ENCODE measurements at places on chromosomes 5 and 9.

DNA sequence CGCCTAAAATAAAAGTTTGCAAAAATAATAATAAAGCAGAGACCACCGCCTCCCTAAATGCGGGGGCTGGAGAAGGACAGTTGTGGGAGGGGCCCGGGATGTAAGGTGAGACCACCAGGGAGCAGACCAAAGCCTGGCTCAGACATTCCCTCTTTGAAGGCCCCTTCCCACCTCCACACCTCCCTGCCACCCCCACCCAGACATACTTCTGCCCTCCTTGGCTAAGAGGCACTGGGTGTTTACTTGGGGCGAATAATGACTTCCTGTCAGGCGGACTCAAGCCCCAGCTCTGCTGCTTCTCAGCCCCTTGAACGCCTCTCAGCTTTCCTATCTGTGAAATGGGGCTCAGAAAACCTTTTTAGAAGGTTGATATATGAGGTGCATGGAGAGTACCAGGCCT, 58.8 kb upstream of the GGTA1 start:
- no peak for DNase-seq

GRCh38 chr9:93132287-93132927, 1.6 kb downstream of the NINJ1 start:
- no peak for DNase-seq

GRCh38 chr5:89292487-89292886, 409.5 kb upstream of the MEF2C start:
- no peak for DNase-seq

- no peak for DNase-seq
These were observed 291.4 kb upstream of the ISL1 start for GRCh38 chr5:51091816-51092215.

DNA sequence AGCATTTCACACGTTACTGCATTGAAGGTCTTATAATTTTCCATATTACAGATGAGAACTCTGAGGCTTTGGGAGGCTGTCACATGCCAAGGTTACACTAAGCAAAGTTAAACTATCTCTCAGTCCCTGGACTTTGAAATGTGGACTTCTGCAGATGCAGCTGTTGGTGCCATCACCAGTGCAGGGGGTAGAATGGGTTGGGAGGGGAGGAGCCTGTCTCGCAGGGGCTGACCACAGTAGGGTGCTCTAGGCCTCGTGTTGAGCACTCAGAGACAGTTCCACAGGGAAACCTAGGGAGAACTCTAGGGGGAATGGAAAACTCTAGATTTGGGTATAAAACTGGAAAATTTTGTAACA, 220.9 kb downstream of the MAPKAP1 start:
- no peak for DNase-seq

DNA sequence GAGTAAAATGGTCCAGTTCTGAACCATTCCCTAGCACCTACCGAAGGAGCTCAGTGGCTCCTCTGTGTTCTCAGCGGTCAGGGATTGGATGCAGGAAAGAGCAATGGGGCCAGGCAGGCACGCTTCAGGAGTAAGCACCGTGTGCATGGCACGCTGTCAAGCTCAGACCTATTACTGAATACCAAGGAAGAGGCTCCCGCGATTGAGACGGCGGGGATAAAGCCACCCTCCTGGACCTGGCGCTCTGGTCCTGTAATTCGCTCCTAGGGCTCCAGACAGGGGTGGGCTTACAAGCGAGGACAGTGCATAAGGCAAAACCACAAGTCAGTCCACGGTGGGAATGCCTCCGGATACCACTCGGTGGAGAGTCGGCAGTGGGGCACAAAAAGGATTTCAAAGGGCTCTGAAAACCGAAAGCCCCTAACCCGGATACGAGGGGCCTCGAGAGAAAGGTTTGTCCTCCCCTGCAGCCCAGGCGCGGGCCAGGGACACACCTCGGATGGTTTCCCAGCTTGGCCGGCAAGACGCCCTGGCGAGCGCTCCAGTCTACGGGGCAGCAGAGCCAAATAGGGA, 988 bp downstream of the OXCT1 start:
- DNase-seq = no peak

DNA sequence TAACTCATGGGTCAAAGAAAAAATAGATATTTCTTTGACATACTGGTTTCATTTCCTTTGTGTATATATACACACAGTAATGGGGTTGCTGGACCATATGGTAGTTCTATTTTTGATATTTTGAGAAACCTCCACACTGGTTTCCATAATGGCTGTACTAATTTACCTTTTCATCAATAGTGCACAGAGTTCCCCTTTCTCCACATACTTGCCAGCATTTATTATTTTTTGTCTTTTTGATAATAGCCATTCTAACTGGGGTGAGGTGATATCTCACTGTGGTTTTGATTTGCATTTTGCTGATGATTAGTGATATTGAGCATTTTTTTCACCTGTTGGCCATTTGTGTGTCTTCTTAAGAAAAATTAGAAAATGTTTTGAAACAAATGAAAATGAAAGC, 78.4 kb upstream of the CKMT2 start:
- DNase-seq = no peak

- no peak for DNase-seq
These were observed 101.7 kb downstream of the GDNF start for GRCh38 chr5:37738057-37738691.

DNA sequence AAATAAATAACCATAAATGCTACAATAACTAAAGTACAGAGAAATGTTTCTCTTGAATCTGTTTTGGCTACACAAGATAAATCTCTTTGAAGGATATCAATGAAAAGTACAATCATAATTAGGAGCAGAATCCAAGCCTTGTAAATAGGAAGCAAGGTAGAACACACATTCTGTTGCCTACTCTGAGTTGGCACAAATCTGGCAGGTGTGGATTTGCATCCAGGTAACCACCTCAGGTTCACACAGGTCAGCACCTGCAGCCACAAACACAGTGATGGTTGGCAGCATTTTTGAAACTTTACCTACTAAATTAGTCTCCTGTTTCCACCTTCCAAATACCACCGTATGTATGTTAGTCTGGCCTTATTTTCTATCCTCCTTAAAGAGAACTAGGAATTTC, 105.3 kb upstream of the PIK3R1 start:
- DNase-seq = no peak

- no peak for DNase-seq
These were observed 60.0 kb downstream of the HSD17B4 start for GRCh38 chr5:119512277-119512676.

- DNase-seq = no peak
These were observed 15.2 kb upstream of the HOMER1 start for GRCh38 chr5:79529110-79529509.

DNA sequence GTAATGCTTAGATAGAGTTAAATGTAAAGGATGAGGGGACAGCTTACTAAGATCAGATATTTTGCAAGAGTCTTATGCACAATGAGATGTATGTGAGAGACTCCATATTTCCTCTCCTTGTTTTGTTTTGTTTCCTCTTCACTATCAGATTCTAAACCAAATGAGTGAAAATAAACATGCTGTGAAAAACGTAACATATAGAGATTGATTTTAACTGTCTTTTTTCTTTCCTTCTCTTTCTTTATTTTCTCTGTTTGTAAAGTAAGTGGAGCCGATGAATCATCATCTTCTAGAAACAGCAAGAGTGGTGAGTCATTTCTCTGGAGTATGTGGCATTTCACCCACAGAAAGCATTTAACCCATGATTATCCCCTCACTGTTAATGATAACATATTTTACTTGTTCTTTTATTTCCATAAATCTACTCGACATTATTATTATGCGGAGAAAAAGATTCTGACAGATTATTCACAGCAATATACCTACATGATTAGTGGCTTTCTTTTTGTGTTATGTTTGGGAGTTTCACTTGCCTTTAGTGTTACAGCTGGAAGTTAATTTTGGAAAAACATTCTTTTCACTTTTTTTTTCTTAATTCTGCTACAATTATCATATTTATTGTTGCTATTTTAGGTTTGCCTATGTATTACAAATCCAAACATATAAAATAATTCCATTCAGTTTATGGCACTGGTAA, 2.1 kb upstream of the ANXA1 start:
- no peak for DNase-seq

- no peak for DNase-seq
These were observed 175.1 kb downstream of the CCDC192 start for GRCh38 chr5:127878174-127878750.

DNA sequence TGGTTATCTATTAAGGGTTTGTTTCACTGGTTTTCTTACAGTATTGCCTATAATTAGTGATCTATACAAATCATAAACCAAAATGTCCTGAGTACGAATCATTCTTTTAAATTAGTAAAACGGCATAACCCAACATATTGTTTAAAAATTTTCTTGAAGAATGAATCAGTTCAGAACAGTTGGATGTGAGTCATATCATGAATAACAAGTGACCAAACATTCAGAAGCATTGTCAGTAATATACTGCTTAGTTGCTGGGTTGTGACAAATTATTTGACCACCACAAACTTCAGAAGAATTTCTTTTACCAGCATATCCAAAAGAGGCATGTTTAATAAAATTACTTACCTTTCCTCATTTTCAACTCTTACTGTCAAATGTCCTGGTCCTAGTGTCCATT, 111.2 kb downstream of the UNC13B start:
- no peak for DNase-seq

DNA sequence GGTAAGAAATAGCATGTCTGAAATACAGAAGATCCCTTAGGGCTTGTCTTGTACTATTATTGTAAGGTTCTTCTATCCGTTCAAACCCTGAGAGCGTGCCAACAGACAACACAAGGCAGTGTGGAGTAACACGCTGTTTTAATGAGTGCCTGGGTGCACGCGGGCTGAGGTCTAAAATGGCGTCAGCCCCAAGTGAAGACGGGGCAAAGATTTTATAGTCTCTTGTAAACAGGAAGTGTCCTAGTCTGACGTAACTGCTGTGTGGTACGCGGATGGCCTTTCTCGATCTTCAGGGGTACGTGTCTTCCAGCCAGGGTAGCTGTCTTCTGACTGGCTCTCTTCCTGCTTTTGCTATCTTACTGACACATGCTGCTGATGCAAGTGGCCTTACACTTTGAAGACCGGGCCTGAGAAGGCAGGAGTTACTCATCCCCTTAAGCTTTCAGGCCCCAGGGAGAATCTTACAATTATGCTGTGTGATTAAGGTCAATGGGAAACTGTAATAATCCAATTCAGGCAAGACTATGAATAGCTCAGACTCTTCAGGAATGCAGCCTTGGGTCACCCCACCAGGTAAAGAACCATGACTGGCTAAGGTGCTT, 1812.0 kb upstream of the CDH9 start:
- DNase-seq = no peak

DNA sequence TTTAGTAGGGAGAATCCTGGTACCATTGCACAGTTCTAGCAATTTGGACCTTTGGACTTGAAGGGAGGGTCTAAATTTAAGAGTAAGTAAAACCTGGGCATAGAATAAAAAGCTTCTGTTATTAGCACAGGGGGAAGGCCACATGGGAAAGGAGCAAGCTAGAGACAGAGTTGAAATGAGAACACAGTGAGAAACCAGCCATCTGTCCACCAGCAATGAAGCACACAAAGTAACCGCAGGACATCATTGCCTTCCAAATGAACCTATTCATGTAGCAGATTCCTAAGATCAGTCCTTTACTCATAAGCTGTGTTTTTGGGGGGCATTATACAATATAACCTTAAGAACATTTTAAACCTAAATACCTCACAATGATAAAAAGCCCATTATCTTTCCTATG, 407.4 kb downstream of the HCN1 start:
- DNase-seq = no peak

GRCh38 chr5:120518581-120518980, 54.5 kb downstream of the PRR16 start:
- DNase-seq = no peak

- DNase-seq = no peak
These were observed 129.9 kb downstream of the BAAT start for GRCh38 chr9:101254733-101255433.

DNA sequence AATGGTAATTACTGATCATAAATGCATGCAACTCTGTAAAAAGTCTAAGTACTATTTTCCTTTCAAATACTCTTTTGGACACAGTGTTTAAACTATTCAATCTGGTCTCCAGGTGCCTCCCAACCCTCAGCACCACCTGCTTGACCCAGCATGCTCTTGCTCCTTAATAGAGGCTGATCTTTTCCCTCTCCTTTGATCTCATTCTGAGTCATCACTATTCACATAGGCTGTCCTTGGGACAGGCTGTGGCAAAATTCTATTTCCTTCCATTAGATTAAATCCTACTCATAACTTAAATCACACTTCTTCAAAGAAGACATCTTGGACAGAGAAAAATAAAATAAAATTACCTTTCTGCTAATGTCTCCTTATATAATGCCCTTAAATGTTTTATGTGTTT, 199.4 kb upstream of the ST8SIA4 start:
- DNase-seq = no peak

- DNase-seq = no peak
These were observed 1038.6 kb upstream of the DMAC1 start for GRCh38 chr9:8838136-8838535.

GRCh38 chr5:128483738-128484137, 54.3 kb downstream of the FBN2 start:
- DNase-seq = no peak

DNA sequence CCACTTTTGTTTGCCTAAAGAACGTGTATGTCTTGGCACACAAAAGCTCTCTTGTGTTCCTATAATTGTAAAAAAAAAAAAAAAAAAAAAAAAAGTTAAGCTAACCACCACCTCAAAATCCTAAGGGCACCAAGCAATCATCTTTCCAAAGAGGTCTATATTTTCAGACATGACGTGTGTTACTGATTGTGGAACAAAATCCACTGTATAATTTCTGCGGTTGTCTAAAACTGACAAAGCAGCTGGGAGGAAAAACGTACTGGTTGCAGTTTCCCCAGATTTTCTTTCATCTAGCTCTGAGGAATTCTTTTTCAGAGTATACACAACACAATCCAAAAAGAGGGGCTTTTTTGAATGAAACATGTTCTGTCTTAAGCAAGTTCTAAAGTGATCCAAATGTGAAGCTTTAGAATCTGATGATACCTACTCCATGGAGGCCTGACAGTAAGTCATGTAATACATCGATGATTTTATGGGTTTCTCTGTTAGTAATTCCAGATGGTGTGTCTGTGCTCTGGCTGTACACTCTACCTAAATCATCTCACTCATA, 375.6 kb upstream of the NUDT12 start:
- no peak for DNase-seq

DNA sequence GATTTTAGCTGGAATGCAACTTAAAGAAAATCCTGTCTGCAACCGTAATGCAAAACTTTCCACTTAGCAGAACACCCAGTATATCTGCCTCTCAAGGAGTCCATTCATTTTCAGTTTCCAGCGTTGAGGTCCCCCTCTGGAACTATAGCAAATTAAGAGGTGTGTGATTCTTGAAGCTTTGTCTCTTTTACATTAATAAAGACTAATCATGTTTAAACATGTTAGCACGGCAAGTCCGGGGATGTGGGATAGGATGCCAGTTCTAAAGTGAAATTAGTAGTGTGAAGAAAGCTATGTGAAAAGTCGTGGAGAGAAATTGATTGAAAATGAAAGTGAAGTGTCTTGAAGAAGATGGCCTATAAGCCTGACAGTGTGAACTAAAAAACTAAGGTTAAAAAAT, 429.1 kb downstream of the NR2F1-AS1 start:
- DNase-seq = no peak

DNA sequence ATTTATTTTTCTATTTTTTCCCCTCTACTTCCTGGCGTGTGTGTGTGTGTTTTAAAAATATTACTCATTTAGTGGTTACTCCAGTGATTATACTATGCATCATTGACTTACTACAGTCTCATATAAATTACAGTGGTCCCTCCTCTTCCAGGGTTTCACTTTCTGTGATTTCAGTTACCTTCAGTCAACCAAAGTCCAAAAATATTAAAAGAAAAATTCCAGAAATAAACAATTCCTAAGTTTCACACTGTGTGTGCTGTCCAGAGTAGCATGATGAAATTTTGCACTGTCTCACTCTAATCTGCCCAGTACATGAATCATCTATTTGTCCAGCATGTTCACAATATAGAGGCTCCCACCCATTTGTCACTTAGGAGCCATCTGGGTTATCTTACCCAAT, 47.4 kb upstream of the CCDC112 start:
- DNase-seq = no peak

All from activated T-helper 1 cell treated with anti-CD3 and anti-CD28 coated beads, Interleukin-2, amount 50 U/mL, for 16 hours (primary cell).